ENCODE measurements at places on chromosomes 12 and 14. TPM values are rescaled to one million over a fixed set of nuclear protein-coding genes. Genes with fewer than 3 reads are reported as not detected.

DNA sequence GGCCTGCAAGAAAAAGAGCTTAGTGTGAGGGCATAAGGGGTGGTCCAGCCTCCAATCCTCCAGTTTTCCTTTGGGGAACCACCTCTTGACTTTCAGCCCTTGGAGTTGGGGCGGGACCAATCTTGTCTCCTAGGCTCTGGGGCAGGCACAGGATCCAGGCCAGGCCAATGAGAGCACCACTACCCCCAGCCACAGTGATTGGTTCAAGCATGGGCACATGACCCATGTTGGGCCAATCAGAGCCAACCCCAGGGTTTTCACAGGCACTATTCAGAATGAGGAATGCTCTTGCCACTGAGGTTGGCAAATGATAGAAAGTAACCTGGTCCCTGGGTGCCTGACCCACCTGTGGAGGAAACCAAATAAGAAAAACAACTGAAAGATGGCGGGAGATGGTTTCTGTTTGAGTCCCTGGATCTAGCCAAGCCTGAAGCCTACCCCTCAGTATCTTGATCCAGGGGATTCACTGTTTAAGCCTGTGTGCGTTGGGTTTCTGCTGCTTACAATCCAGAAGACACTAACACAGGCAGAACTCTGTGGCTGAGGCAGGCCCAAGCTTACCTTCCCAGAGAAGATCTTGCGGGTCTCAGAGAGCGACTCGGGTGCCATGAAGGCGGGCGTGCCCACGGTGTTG lies 42.9 kb downstream of the P2RX4 start:
- no peak for DNase-seq
- H3K4me3 ChIP-seq = no peak overlapping the region

The FSCB gene
- not detected for total RNA-seq

The ARMH4 gene
- total RNA-seq = not detected

DNA sequence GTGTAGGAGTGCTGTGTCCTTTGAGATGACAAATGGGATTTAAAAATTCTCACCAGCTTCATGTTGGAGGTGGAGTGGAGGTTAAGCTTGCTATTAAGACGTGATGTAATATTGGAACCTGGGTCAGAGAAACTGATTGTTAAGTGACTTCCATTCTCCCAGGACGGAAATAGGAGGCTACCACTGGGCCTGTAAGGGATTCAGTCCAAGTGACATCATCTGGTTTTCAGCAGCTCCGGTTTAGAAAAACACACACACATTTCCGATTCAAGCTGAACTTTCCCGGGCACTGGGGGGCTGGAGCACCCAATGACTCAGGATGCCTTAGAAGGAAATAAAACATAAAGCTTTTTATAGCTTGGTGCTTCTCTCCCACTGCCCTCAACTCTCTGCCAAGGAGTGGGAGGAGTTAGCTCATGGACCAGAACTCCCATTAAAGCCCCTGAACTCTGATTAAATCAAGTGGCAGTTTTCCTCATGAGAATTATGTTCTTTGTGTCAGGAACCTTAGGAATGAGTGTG lies 12.4 kb downstream of the CALM1 start:
- no peaks in the 10 kb centered on the region for H3K4me1 ChIP-seq
- no peak for DNase-seq
- H3K27me3 ChIP-seq = no peaks in the 10 kb centered on the region
- H3K4me3 ChIP-seq = no peak overlapping the region

- no peak overlapping the region for H3K4me3 ChIP-seq
- H3K27me3 ChIP-seq = no peaks in the 10 kb centered on the region
- peaks cover 9% of the 10 kb centered on the region for H3K4me1 ChIP-seq
- H3K27ac ChIP-seq = peak overlapping the region; percentile 66
- DNase-seq = no peak
- H3K36me3 ChIP-seq = no peaks in the 10 kb centered on the region
These were observed 41.3 kb downstream of the BAZ1A start for GRCh38 chr14:34833549-34834523.
